ENCODE measurements at places on chromosomes 1 and 21. TPM values are rescaled to one million over a fixed set of nuclear protein-coding genes. Genes with fewer than 3 reads are reported as not detected.

DNA sequence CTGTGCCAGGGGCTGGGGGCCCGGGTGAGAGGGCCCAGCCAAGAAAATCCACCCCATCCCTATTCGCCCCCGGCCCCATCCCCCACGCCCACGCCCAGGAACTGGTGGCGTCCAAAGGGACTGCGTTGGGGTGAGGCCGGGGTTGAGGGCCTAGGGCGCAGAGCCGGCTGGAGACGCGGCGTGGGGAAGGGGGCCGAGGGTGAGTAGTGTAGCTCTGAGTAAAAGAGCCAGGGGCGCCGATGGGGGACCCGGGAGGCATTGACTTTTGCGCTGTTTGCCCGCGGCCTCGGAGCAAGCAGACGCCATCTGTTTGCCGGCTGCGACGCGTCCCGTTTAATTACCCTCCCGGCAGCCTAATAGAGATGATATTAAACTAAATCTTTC lies 3.5 kb upstream of the DMRTA2 start:
- no peak overlapping the region for H3K4me3 ChIP-seq
- peaks cover 97% of the 10 kb centered on the region for H3K27me3 ChIP-seq
- no peak for DNase-seq
- H3K4me1 ChIP-seq, result peaks cover 50% of the 10 kb centered on the region
- no peaks in the 10 kb centered on the region for H3K36me3 ChIP-seq
- H3K27ac ChIP-seq, result no peak overlapping the region

DNA sequence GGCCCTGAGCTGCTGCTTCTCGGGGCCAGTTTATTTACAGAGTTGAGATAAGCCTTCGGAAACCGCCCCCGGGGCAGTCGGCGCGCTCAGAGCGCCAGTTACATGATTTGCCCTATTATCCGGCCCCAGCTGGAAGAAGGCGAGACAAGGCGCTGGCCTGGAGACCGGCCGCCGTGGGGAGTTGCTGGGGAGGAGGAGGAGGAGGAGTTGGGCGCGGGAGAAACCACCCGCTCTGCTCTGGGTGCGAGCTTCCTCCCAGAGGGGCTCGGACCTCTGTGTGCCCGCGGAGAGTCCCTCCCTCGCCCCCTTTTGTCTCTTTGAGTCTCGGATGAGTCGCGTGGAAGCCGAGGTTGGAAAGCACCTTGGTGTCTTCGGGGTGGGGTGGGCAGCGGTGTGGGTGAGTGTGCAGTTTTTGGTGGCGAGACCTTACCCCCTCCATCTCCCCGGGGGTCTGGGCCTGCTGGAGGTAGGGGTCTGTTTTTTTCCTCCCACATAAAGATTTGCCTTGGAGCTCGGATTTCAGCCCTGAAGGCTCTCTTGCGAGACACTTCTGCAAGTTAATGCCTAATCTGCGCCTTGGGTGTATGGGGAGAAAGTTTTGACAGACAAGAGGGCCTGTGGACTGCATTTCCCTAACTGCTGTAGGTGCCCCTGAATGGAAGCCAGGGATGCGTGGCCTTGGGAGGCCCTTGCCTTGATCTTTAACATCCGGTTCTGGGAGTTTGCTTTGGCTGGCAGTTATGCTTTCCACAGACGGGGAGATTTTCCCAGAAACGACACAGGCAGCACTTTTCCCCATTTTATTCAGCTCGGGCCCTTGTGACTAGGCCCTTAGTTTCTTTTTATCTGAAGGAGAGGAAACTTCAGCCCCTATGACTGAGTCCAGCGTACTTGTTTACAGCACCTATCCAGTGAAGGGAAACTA lies 80.0 kb downstream of the NDUFS5 start:
- peaks cover 69% of the 10 kb centered on the region for H3K4me1 ChIP-seq
- peak overlapping the region; percentile 87 for H3K4me3 ChIP-seq
- H3K27me3 ChIP-seq, result no peaks in the 10 kb centered on the region
- no peaks in the 10 kb centered on the region for H3K36me3 ChIP-seq
- DNase-seq, result peak; percentile 65
- peak overlapping the region; percentile 94 for H3K27ac ChIP-seq

Gene FAM151A
- total RNA-seq, result not detected

Gene DUSP23
- 55.5 TPM for total RNA-seq

GRCh38 chr21:24832961-24833360 lies 774.3 kb downstream of the MRPL39 start:
- H3K27ac ChIP-seq, result no peak overlapping the region
- H3K36me3 ChIP-seq, result no peaks in the 10 kb centered on the region

Data from lower lobe of right lung (tissue), 2 donors.